NCI-H524 (cell line): ENCODE measurements at places on chromosomes 5 and 9.

DNA sequence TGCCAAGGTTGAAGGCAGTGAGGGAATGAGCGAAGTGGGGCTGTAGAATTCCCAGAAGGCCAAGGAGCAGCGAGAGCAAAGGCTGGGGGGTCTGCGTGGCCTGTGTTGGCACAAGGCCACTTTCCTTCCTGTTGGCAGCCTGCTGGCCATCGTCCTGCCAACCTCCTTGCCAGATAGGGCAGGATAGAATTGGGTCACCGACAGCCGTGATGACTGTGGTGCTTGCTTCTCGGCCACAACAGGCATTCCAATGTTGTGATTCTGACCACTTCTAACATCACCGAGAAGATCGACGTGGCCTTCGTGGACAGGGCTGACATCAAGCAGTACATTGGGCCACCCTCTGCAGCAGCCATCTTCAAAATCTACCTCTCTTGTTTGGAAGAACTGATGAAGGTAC, 18.9 kb downstream of the TRIP13 start:
- DNase-seq, result no peak

DNA sequence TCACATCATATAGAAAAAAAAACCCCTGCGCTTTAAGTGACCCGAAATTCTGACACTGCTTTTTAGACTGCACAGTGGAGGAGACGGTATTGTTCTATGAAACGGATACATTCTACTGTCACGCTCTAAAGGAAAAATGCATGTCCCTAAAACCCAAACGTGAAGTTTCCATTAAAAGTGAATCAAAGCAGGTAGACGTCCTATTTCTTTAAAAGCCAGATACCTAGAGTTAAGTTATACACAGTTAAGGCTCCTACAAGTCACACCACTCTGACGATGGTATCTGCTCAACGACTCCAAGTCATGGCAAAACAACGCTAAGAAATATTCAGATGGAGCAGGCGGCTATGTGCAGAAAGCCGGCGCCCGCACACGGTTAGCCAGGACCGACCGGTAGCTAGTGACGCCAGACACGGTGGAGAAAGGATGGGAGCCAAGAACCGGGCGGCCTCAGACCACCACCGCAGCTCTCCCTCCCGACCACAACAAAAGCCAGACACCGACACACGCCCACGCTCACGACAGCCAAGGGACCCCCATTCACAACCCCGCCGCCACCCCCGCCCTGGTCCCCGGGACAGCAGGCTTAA, 734 bp downstream of the SKP1 start:
- DNase-seq, result peak; percentile 57

- peak; percentile 37 for DNase-seq
Observed at GRCh38 chr5:12488161-12488560, 583.9 kb upstream of the CTNND2 start.

DNA sequence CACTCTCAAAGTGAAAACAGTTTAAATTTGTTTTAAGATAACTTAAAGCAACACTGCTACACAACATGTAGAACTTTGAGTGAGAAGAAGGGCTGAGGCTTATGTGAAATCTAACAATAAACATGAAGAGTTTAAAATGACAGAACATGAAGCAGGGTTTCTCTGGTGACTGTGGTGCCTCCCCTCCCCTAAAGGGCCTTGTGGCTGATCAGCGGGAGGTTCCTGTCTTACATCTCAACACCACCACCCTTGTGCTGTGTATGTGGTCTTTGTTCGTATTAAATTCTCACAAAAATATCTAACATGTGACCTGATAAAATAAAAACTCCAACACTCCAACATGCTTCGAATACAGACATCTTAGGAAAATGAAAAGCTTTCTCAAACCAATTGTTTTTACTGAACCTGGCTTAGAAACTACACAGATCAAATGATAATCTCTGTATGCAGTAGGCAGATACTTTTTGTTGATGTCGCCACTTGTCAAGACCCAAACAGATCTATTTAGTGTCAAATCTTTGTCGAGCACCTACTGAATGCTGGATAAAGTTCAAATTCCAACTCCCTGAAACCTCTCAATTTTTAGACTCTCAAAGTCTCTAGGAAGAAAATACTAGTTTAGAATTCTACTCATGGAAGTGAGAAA, 9.9 kb upstream of the IQGAP2 start:
- DNase-seq, result no peak

GRCh38 chr5:133259199-133259997, 207.6 kb downstream of the HSPA4 start:
- no peak for DNase-seq

DNA sequence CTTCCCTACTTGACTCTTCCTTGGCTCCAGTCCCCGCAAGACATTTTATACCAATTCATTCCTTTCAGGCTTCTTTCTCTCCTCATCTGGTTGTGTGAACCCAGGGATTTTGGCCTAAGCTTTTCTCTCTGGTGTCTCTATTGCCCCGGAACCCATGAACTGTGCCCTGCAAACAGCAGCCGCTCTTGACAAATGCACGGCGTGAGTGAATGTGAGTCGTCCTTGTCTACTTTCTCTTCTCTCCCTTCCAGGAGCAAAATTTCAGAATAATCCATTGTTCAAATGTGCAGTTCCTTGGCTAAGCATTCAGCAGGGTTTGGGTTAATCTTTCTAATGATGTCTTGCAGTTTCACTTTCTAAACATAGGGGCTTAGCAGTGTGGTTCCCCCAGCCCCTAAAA, 250.4 kb upstream of the IRX4 start:
- DNase-seq, result no peak

DNA sequence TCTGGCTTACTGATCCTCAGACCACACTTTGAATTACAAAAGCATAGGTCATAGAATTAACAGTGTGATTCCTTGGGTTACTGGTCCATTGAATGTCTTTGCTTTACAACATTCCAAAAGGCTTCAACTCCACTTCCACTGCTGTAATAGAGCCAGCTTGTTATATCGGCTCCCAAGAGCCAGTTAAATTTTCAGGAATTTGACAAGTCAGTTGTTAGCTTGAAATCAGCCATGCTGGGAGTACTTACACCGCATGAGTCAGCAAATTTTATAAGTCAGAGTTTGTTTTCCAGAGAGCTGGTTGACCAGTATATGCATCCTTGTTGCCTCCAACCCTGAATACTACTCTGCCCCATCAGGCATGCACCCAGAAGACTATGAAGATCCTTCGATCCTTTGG, 73.1 kb downstream of the FOXB2 start:
- DNase-seq, result no peak

GRCh38 chr9:131657940-131658339, 81.9 kb downstream of the RAPGEF1 start:
- no peak for DNase-seq

DNA sequence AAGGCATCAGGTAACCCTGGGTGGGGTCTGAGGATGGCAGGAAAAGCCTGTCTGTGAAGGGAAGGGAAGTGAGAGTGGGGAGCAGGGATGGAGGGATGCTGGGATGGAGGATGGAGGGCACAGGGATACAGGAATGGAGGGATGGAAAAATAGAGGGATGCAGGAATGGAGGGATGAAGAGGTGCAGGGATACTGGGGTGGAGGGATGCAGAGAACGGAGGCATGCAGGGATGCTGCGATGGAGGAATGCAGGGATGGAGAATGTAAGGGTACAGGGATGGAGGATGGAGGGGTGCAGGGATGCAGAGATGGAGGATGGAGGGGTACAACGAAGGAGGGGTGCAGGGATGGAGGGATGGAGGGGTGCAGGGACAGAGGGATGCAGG, 9.1 kb downstream of the PTGES2 start:
- DNase-seq, result no peak

DNA sequence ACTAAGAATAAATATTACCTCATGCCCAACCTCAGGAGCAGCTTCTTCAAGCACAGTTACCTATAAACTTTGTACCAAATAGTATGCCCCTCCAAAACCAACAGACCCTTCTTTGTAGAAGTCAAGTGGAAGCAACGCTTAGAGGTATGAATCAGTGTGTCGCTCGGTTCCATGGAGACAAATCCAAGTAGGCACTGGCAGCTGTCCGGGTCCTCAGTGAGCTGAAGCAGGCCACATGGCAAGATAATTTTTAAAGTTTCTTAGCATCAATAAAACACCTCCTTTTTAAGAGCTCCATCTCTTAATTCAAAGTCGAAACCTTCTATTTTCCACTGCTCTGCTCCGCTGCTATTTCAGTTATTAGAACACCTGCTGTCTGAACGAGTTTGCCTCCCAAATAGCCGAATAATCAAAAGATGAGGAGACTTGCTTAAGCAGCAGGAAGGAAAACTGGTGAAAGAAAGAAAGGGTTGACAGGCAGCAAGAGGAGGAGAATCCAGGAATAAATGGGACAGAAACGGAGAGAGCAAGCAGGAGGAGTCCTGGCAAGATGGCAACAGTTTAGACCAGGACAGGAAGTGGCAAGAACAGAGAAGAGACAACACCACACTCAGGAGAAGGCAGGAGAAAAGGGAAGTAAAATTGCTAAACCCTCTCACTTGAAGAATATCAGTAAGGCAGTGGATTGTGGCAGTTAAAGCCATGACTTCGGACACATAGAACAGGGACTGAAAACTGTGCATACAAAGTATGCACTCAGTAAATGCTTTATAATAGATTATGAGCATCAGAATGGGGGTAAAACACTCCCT, 65.0 kb downstream of the PPP2R2B start:
- peak; percentile 45 for DNase-seq
